ENCODE measurements at places on chromosomes 12 and 14.
A peak's percentile ranks its signal among the peaks of the same experiment; 100 is the strongest.

GRCh38 chr14:75312341-75312740 lies 33.7 kb downstream of the FOS start:
- no peak for DNase-seq

DNA sequence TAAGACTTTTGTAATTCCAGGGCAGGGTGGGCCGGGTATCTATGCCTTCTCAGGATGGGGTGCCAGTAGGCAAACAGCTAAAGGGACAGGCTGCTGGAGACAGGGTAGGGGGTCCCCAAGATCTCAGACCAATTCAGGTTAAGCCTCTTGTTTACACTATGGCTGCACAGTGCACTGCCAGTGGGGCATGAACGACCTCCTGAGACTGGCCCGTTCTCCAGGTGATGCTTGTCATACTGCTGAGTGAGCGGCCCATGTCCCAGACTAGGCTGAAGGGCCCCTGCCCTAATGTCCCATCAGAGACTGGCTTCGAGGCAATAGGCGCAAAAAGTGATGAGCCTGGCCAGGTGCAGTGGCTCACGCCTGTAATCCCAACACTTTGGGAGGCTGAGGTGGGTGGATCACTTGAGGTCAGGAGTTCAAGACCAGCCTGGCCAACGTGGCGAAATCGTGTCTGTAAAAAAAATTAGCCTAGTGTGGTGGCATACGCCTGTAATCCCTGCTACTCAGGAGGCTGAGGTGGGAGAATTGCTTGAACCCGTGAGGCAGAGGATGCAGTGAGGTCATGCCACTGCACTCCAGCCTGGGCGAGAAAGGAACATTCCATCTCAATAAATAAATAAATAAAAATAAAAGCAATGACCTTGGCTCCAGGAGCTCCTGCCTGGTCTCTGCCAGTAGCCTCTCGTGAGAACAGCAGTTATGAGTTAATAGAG lies 12.6 kb downstream of the SLC25A29 start:
- DNase-seq, result no peak

DNA sequence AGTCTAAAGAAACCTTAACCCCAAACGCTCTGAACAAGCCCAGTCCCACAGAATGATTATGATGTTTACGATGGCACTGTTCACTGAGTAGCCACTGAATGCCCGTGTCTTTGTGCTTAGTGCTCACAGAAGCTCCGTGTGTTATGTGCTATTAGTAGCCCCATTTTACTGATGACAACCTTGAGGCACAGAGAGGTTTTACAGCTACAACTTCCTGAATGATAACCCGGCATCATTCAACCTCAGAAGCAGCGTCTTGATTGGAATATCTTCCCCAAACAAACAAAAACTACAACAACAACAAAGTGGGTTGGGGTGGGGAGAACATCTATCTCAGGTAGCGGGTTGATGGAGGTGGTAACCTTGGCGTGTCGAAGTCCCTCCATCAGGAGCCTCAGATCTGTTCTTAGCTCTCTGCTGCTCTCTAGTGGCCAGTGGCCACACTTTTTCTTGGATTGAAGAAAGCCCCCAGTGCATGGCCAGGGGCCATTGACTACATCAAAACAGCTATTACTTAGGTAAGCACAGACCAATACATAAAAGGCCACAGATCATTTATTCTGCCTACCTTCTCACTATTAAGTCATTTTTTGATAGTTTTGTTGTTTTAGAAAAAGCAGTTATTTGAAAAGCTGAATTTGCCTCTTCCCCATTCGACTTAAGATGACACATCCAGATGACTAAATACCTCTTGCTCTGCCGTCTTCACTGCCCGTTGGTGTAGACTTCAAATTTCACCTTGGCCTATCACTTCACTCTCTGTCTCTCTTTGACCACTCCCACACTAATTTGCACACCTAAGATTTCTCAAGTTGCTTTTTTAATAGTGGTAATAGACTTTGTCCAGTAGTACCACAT lies 376.9 kb downstream of the GALC start:
- DNase-seq, result peak; percentile 62

GRCh38 chr12:127485528-127485927 lies 781.4 kb upstream of the TMEM132C start:
- DNase-seq, result no peak

GRCh38 chr12:92055877-92056276 lies 89.8 kb downstream of the BTG1 start:
- no peak for DNase-seq

- peak; percentile 94 for DNase-seq
These were observed 3.3 kb upstream of the NUDT14 start for GRCh38 chr14:105184461-105184860.
